EL (cell line): ENCODE measurements at places on chromosomes 11 and 22.

DNA sequence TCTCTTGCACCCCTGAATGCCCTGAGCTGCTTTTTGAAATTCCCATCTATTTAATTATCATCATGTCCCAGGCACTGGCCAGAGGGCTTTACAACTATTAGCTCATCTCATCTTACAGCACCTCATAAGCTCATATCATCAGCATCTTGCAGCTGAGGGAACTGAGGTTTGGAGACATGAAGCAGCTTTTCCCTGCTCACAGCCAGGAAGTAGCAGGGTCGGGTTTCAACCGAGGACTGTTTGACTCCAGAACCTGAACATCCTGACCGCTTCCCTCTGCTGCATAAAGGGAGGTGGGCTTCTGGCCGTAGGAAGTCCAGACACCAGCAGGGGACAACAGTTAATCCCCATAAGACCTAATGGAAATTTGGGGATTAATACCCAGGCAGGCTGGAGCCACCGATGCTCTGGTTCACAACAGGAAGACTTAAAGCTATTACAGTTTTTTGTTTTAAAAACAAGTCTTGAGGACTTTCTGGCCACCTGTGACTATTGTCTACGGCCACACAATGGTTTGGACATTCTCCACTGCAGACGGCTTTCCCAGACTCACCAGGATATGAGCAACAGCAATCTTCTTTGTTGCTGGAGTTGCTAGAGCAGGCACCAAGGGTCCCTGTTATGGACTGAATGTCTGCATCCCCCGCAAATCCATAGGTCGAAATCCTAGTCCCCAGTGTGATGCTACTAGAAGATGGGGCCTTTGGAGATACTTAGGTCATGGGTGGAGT, 47.4 kb downstream of the CHST1 start:
- DNase-seq: no peak

- DNase-seq: no peak
Observed at GRCh38 chr11:129323896-129324502, 51.6 kb upstream of the BARX2 start.

- no peak for DNase-seq
Observed at GRCh38 chr11:128240546-128240945, 346.8 kb downstream of the ETS1 start.

GRCh38 chr11:85766721-85767161, 44.2 kb downstream of the SYTL2 start:
- DNase-seq: no peak

DNA sequence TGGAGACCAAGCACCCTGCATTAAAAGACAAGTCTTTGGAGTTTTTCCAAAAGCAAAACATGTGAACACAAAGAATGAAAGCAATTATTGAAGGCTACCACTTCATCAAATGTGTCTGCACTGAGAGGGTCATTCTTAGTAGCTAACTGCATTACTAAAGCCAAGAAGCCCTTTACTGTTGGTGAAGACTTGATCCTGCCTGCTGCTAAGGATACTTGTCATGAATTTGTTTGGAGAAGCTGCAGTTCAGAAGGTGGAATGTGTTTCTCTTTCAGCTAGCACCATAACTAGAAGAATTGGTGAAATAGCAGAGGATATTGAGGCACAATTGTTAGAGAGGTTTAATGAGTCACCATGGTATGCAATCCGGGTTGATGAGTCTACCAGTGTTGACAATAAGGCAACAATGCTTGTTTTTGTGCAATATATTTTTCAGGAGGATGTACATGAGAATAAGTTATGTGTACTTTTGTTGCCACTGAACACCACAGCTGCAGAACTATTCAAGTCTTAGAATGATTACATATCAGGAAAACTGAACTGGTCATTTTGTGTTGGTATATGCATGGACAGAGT, 457.3 kb upstream of the ISX start:
- DNase-seq: no peak

- peak; percentile 46 for DNase-seq
Observed at GRCh38 chr22:19291218-19291579, 320 bp downstream of the CLTCL1 start.

DNA sequence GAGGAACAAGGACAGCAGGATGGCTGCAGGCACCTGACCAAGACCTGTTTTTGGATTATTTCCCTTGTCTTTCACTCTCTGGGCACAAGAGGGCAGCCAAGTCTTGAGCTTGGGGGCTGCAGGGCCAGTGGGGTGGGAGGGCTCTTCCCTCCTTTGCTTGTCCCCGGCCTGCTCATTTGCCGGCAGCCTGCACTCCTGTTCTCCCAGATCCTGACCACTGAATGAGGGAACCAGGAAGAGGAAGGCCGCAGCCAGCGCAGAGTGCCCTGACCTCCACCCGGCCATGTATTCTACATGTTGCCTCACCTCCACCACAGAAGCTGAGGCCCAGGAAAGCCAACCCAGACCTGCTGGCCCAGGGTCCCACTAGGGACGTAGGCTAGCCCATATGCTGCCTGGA, 15.5 kb upstream of the NNMT start:
- peak; percentile 89 for DNase-seq

- peak; percentile 53 for DNase-seq
Observed at GRCh38 chr22:41094041-41094593, 1.7 kb downstream of the EP300 start.

DNA sequence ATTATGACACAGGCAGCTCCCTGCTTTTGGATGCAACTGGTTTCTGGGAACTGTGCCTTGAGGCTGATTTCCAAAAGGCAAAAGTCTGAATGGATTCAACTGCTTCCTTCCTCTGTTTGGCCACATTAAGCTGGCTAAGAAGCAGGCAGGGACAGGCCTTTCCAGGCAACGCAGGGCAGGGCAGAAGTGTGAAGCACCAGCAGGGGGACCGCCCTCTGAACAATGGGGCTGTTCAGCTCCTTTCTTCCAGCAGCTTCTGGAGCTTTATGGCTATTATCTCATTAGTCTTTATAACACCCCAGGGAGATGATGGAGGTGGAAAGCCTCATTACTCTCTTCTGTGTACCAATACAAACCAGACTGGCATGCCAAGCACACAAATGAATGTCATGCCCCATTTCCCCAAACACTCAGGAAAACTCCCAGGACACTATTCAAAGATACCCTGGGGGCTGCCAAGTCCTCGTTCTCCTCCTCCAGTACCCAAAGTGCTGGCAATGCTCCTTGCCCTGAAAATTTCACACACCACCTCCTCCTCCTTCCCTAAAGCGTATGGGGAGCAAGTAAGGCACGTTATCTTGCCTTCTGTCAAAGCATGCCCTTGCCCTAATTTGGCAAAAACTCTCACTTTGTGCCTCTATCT, 21.3 kb downstream of the MORC2 start:
- DNase-seq: no peak

GRCh38 chr11:15918674-15919073, 437.7 kb downstream of the SOX6 start:
- no peak for DNase-seq

- DNase-seq: no peak
Observed at GRCh38 chr11:3816673-3817072, 8.3 kb downstream of the PGAP2 start.

DNA sequence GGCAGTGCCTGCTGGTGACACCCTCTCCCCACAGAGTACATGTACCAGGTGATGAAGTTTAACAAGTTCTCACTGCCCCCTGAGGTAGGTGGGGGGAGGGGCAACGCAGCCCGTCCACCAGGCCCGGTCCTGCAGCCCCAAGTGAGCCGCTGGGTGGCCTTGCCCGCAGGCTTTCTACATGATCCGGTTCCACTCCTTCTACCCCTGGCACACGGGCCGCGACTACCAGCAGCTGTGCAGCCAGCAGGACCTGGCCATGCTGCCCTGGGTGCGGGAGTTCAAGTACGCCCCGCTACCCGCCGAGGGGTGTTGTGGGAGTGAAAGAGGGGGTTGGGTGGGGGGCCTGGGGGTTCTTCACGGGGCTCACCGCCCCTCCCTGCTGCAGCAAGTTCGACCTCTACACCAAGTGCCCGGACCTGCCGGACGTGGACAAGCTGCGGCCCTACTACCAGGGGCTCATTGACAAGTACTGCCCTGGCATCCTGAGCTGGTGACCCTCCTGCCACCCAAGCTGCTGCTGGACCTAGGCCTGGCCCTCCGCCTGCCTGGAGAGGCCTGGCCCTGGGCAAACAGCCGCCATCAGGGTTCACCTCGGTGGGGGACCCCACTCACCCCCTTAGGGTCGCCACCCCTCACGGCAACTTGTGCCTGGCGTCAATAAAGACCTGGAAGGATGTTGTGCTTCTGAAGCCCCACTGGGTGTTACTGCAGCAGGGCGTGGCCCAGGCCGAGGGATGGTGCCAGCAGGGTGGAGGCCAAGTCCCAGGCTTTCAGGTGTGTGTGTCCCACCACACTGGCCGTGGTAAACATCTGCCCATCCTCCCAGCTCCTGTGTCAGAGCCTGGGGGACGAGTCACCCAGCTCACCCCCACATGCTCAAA, 2.9 kb downstream of the MIOX start:
- no peak for DNase-seq

DNA sequence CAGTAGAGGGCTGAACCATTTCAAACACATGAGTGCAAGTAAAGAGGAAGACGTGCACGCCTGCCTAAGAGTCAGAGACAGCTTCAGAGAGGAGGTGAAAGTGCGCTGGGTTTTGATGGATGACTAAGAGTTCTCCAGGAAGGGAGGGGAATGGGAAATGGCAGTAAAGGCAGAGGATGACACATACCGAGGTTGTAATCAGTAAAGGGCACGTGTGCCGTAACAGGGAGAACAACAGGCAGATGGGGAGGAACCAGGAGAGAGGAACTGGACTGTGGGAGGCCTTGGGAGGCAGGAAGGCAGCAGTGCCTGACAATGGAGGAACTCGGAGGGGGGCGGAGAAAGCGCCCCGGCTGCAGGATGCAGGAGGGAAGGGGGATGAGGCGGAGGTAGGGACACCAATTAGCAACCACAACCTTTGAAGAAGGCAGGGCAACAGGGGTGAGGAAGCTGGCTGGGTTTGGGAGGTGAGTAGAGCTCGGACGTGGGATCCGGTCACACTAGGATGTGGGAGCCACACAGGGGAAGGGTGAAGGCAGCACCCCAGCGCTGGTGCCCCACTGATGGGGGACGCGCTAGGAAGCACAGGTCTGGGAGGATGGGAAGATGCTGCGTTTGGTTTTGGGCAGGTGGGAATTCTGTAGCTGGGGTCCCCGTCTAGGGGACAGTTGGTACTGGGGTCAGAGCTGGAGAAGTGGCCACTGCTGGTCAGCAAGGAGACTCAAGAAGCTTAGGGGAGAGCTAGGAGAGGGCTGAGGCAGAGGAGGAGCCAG, 67.4 kb downstream of the SCUBE1 start:
- peak; percentile 55 for DNase-seq

DNA sequence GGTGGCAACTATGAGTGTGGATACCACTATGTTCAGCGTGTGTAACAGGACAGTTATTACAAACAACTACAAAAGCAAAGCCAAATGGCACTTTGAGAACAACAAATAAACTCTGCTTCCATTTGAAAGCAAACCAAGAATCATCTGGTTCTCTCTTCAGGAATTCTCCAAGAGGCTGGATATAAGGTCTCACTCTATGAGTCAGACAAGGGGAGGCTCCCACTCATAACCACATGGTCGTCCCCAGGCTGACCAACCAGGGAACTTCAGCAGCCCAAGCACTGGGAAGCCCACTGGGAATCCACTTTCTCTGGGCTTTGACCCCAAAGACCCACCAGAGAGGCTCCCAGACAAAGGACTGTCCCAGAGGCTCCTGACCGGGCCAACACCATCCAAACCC, 35.3 kb downstream of the DGCR2 start:
- peak; percentile 58 for DNase-seq

- peak; percentile 18 for DNase-seq
Observed at GRCh38 chr22:27692243-27692642, 109.3 kb downstream of the MN1 start.

GRCh38 chr11:67517784-67518552, 5.3 kb downstream of the CABP2 start:
- no peak for DNase-seq

GRCh38 chr11:12090061-12090591, 20.3 kb upstream of the MICAL2 start:
- peak; percentile 82 for DNase-seq

DNA sequence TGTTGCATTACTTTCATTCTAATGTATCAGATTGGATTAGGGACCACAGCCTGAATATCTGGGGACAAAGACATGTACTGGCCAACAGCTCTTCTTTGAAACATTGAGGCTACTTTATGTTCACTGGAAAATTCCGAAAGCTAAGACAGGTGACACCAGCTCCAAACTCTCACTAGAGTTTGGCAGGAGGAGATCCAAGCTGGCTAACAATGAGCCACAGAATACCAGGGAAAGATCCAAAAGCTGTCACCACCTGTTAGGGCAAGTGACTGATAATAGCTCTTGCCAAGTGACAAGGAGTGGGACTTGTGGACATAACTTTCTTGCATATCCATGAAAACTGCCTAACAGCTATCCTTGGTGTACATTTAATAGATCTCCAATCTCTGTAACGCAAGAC, 333.3 kb downstream of the TTC28 start:
- no peak for DNase-seq

GRCh38 chr22:20011123-20011992, 5.3 kb downstream of the ARVCF start:
- DNase-seq: no peak

- DNase-seq: no peak
Observed at GRCh38 chr11:335779-336658, 15.4 kb upstream of the IFITM3 start.

DNA sequence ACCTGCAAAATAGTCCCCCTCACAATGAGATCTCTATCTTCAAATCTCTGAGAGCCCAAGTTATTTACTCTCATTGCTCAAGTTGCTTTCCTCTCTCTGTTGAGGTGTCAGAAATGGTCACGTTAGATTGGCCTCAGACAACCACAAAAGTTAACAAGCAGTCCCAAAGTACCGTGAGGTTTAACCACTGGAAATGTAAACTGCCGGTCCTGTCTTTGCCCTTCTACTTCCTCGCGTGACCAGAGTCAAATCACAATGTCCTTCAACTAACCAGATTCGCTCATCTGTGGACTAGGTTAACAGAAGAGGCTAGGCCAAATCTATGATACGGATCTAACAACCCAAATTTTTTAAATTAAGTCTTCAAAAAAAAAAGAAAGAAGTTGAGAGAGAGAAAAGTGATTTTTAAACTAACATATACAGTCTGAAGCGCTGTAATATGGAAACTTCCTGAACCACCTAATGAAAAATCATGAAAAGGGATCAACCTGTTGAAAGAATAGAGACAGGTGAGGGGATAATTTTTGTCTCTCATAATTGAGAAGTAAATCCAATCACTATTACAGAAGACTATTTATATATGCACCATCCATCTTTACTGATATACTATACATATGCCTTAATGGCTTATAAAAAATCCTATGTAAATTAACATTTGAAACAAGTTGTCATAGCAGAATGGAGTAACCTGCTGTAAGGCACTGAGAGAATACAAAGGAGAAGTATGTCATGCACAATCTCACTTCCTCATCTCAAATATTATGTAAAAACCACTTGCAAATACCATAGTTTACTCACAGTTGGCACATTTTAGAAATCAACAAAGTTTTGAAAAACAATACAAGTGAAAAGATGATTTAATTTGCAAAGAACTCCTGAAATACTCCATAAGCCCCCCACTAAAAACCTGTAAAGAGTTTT, 3.3 kb upstream of the JAML start:
- DNase-seq: no peak

DNA sequence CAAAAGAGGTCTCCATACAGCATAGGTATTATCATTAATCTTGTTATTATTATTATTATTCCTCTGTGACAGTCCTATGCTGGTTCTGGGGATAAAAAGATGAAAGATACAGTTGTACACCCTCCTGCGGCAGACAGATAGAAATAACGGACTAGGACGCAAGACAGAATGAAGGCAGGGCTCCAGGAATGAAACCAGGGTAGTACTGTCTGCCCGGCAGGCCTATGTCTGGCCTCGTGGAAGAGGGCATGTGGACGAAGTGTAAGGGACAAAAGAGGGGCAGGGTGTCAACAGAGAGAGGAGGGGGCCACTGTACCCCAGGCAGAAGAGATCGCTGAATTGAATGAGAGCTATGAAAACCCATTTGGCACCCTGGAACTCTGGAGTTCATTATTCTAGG, 25.2 kb downstream of the DSCAML1 start:
- no peak for DNase-seq
